ENCODE measurements at places on chromosomes 7 and 10.

- DNase-seq = no peak
Measured at GRCh38 chr7:134729895-134730294, 49.5 kb upstream of the CALD1 start.

DNA sequence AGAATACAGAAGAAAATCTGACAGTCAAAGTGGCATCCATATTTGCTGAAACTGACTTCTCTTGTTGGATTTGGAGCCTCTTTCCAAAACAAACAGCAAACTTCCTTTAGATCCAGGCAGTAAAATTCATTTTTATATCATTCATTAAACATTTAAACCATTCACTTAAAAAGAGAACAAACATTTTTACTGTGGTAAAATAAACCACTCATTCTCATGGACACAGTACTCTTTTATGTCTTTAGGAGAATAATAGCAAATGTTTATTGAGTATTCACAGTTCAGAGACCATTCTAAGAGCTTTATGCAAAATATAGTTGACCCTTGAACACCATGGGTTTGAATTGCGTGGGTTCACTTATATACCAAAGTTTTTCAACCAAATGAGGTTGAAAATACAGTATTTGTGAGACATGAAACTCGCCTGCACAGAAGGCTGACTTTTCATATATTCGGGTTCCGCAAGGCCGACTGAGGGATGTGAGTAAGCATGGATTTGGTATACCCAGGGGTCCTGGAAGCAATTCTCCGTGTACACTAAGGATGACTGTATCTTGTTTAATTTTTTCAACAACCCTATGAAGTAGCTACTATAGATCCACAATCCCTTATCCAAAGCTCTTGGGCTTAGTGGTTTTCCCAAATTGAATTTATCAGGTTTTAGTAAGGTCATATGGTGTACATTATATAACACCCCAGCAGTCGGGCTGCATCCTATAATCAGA, 49.1 kb downstream of the ATXN7L1 start:
- DNase-seq = no peak

GRCh38 chr7:94561841-94562514, 52.4 kb downstream of the CASD1 start:
- DNase-seq = no peak

GRCh38 chr7:49839863-49840645, 66.6 kb downstream of the VWC2 start:
- peak; percentile 79 for DNase-seq

DNA sequence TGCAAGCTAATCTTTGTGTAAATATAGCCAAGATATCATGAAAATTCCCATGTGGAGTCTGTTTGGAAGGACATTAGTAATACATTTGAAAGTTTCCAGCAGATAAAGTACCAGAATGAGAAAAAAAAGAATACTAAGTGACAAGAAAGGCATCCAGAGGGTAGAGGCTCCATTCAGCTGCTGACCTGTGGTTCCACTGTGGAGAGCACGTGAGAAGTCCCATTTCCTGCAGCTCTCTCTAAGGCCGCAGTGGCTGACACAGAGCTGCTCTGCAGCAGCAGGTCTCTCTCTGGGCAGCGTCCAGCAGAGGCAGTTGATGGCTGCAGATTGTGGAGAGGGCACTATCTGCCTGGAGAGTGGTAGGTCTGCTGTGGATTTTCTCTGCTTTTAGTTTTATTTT, 100.1 kb upstream of the TMEM72 start:
- DNase-seq = no peak

DNA sequence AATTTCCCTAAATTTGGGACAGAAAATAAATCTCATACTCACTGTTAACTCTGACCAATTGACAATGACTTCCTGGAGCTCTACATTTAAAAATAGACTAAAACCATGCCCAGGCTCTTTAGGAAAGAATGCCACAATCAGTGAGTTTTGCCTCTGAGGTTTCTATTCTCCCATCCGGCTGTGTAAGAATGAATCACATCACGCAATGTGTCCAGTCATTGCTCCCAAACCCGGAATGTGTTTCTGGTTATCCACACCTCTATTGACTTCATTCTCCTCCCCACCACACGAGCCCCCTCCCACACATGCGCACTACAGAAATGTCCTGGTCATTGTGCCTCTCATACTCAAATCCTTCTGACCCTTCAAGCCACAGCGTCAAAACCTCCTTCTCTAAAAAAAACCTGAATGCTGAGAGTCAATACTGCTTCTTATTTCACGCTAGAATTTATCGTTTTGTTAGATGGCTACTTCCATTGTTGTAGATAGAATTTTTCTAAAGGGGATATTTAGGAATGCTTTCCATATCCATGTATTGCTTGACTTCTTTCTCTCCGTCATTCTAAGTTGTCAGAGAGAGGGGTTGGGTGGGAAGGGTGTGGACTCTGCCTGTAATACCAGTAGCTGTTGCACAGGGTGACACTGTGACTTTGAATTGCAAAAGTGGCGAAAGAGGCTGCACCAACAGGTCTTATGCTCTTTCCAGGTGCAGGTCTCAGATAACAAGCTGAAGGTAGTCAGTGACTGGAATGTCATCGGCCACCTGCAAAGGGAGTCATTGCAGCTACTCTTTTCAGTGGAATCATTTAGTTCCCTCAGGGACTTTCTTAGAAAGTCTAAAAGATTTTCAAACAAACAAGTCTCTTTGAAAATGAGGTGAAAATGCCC, 356.6 kb downstream of the PAXIP1 start:
- no peak for DNase-seq

- no peak for DNase-seq
Measured at GRCh38 chr10:128070721-128071416, 55.4 kb downstream of the MKI67 start.

DNA sequence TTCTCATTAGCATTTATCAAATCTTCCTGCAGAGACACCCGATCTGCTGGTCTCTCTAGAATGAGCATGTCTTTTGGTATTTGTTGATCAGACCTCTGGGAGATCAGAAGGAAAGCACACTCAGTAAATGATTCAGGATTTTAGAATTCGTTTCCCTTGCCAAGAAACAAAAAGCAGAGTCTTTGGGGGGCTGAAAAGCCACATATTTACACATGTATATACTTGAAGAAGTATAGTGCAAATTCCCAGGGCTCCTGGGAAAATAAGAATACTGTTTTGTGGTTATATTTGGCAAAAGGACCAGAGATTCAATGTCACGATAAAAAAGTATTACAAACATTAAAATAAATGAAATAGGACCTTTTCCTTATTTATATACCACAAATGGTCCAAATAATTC, 100.2 kb downstream of the AGMO start:
- no peak for DNase-seq

- DNase-seq = peak; percentile 45
Measured at GRCh38 chr10:12727832-12728215, 273.7 kb downstream of the CCDC3 start.
